ENCODE measurements at places on chromosomes 6 and 20.

DNA sequence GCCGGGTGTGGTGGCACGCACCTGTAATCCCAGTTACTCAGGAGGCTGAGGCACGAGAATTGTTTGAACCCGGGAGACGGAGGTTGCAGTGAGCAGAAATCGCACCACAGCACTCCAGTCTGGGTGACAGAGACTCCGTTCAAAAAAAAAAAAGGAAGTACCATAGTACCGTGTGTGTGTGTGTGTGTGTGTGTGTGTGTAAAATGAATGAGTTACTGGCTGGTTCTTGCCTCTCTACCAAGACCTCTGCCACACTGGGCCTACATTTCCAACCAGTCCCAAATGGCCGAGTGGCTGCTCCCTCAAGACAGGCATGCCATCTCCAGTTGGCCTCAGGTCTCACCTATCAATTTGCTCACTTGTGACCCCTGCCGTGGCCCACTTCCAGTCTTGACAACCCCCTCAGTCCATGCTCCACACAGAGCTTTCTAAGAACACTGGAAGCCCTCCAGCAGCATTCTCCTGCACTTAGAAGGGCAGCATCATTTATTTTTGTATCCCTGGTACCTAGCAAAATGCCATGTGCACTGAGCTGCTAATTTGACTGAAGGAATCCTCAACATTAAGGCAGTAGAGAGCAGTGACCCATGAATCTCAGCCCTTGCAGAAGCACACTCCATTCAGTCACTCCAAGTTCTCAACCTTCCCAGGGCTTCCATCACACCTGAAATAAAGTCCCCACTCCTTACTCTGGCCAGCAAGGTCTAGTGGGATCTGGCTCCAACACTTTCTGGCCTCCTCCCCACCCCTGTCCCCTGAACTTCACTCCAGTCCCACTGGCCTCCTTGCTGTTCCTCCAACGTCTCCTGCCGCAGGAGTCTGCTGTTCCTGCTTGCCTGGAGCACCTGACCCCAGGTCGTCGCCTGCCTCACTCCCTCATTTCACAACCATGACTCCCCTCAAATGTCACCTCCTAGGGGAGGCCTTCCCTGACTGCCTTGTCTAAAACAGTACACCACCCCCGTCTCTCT, 29.9 kb downstream of the COX4I2 start:
- DNase-seq, result no peak

DNA sequence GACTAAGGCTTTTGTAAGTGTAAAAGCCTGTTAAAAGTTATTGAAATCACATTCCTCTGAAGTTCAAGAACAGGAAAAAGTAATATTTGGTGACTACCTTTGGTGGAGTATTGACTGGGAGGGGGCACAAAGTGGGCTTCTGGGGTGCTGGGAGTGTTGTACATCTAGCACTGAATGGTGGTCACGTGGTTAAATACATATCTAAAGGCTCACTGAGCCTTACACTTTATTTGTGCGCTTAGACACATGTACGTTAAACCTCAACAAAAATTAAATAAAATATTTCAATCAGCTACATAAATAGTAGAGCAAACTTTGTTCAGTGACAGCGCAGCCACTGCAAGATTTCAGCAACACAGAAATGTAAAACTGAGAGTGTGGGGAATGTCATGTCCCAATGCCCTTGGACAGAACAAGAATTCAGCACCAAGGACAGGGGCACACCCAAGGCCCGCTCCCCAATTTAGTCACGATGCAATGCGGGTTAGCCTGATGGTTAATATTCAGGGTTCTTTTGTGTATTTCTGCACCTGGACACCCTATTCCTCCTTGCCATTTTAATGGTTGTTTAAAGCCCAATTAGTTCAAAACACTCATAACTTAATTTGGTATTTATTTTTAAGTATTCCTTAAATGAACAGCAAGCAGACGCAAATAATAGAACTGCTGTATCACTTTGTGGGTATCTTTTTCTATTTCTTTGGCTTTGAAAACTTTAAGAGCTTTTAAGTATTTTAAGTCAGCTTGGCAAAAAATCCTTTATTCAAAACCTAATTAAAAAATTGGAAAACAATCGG, 37.4 kb downstream of the ANGPT4 start:
- no peak for DNase-seq

- DNase-seq, result no peak
Measured at GRCh38 chr6:135703007-135703406, 148.5 kb upstream of the PDE7B start.

- DNase-seq, result no peak
Measured at GRCh38 chr6:151290877-151291721, 51.3 kb downstream of the AKAP12 start.

DNA sequence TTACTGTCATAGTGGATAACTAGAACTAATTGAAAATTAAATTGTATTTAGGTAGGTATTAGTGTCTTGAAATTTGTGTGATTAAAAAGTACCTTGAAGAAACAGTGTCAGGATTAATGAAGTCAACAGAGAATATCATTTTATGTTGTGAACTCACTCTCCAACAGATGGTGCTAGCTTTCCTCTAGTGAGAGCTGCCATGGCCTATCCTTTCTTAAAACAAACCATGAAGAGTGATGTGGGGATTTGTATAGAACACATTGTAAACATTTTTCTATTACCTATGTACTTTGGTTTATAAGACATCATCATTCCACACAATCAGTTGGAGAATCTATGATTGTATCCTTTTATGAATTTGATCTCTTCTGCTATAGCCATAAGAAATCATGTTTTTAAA, 4.8 kb upstream of the SRSF12 start:
- peak; percentile 40 for DNase-seq

- DNase-seq, result no peak
Measured at GRCh38 chr6:89596056-89596455, 42.5 kb downstream of the LYRM2 start.

GRCh38 chr6:18263418-18264218, 712 bp downstream of the DEK start:
- DNase-seq, result no peak

GRCh38 chr6:168852376-168852884, 401.2 kb downstream of the THBS2 start:
- DNase-seq, result no peak

GRCh38 chr6:64580346-64580745, 944.7 kb downstream of the PHF3 start:
- no peak for DNase-seq

DNA sequence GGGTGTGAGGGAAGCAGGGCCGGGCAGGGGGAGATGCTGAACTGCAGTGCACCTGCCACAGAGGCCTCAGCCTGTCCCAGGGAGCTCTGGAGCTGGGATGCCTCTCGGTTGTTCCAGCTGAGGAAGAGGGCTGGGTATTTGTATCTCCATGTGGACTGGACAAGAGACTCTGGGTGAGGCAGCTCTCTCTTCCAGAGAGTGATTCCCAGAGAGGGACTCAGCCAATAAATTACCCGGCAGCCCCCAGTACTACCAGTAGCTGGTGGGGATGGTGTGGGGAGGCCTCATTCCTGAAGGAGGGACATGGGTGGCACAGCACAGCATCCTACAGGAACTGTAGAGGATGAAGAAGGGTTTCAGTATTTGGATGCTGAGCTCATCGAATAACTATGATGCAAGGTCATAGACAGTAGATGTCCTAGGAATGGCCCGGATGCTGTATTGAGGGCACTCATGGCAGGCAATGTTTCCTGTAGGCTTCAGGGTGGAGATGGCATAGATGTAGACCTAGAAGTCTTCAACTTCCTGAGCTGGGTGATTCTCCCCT, 1.4 kb downstream of the FGD2 start:
- DNase-seq, result no peak

GRCh38 chr6:98833057-98833306, 1.4 kb upstream of the POU3F2 start:
- DNase-seq, result peak; percentile 37

- DNase-seq, result no peak
Measured at GRCh38 chr6:4799912-4800311, 23.7 kb downstream of the CDYL start.

DNA sequence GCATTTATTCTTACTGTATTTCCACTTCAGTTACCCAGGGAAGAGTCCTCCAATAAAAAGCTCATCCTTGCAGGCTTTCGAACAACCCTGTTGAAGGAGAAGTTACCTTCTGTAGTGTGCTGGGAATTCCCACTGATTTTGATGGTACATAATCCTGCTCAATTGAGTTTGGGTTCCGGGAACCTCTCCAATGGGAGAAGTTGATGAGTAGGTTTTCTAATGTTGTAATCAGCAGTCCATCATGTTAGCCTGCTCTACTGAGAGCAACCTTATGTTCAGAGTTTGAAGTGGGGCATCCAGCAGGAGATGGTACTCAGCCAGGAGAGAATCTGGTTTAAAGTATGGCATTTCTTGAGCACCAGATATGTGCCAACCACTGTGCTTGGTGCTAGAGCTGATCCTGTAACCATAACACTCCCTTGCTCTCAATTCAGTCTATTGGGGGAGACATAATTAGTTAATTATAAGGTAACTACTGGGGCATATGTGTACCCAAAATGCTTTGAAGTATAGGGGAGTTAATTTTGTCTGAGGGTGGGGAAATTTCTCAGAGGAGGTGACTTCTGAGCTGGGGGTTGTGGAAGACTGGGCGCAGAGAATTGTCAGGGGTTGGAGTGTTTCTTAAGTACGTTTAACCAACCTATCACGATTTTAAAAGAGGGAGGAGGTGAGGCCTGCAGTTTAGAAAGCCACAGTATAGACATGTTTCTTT, 2.1 kb downstream of the TOP1 start:
- DNase-seq, result no peak

DNA sequence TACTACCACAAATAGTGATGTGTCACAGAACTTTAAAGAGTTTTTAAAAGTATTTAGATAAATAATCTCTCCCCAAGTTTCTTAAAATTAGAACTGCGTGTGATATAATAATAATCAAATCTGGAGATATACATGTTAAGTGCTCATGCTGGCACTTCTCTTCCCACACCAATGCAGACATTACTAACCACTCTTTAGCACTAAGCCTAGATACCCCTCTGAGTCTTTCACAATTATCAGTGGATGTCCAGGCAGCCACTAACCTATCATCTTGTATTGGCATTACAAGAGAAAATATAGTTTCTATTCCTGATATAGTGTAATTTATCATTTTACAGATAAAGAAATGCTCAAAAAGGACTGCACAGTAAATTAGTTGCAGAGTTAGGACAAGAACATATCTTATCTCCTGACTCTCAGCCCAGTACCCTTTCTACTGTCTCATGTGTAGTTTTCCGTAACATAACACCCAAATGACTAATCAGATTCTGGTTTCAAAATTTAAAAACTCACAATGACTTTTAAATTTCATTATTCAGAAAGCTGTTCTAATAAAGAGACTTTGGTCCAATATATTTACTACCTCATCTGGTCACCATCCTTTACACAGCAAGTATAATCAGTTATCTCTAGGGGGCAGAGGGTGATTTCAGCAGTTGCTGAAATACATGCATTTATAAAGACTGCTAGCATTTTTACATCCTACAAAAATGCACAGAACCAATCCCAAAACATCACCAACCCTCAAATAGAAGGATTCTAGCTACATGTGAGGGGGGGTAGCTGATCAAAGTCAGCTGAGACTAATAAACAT, 215.5 kb upstream of the MCHR2 start:
- no peak for DNase-seq

DNA sequence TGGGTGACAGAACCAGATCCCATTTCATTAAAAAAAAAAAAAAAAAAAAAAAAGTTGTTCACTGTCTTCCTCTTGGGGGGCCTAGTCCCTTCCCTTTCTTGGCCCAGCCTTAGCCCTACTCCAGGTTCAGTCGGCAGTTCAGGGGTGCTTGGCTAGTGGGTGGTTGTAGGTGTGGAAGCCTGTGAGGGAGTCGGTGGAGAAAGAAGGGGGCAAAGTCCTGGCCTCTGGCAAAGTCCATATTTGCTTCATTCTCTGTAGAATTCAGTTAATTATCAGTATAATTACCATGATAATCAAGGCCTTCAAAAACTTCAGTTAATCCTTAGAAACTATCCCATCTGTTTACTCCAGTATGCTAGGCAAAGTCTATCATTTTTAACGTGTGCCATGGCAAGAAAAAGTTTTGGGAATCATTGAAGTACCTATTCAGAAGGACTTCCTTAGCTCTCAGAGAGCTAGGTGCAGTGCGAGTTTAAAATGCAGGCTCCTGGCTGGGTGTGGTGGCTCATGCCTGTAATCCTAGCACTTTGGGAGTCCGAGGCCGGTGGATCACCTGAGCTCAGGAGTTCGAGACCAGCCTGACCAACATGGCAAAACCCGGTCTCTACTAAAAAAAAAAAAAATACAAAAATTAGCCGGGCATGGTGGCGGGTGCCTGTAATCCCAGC, 205.7 kb upstream of the ARG1 start:
- no peak for DNase-seq

- no peak for DNase-seq
Measured at GRCh38 chr6:57294862-57295445, 22.5 kb upstream of the PRIM2 start.

DNA sequence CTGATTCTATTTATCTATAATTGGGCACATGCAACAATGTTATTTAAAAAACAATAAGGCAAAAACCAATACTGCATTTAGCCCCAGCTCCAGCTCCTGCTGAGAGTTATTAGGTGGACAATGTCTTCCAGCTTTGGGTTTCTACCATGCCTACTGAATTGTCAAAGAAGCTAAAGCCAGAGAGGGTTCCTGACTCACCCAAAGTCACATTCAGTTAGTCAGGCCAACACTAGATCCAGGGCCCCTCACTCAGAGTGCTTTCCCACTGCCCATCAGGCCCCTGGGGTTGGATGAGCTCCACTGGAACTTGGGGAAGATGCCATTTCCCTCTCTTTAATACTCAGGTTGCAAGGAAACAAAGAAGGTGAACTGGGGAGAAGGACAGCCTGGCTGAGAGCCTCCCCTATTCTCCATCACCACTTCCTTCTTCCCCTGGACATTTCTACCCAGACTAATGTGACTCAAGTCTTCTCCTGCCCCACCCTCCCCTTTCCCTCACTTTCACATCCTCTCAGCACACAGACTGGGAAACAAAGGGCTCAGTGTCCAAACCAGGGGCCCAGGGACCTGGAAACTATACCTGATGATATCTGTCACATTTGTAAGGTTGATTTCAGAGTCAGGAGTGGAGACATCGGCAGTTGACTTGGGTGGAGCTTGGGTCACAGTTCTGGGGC, 6.0 kb downstream of the TREM1 start:
- DNase-seq, result no peak

- DNase-seq, result peak; percentile 57
Measured at GRCh38 chr6:80003826-80004172, 650 bp upstream of the TTK start.

DNA sequence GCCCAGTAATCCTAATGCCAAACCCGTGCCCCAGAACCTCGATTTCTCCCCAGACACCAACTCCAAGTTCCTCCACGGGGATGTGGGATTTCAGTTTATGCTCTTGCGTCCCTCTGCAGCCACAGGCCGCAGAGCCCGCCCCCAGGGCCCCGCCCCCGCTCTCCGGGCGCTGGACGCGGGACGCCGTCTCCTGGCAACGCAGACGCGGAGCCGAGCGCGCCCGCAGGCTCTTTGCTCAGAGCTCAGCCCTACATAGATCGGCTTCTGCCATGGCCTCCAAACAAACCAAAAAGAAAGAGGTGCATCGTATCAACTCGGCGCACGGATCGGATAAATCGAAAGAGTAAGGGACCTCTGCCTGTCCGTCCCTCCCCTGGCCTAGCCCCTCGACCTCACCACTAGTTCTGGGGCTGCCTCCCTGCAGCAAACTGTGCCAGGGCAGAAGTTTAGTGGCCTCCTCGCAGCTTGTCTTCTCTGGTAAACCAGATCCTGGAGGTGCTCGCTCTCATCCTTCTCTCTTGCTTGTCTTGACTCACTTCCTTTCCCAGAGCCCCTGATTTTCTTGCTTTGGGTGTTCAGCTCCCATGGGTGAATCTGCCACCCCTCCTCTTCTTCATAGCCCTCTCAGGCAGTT, at the start of gene ADGB:
Gene ADGB, plus strand, starts transcription at position 201 of the 634 bp plus-strand sequence. Its CDS starts 69 bp downstream, at position 270.
- DNase-seq, result peak; percentile 32

GRCh38 chr6:2327591-2327990, 82.2 kb upstream of the GMDS start:
- no peak for DNase-seq

- no peak for DNase-seq
Measured at GRCh38 chr6:43963203-43963602, 164.0 kb downstream of the MRPL14 start.

Measured in NCI-H1105 (cell line).